ENCODE measurements at places on chromosomes 16 and 17.

- DNase-seq = no peak
Observed at GRCh38 chr16:12965274-12965804, 63.9 kb downstream of the SHISA9 start.

- DNase-seq = no peak
Observed at GRCh38 chr16:83781-84615, 6.0 kb downstream of the MPG start.

- no peak for DNase-seq
Observed at GRCh38 chr17:67217446-67217845, 27.6 kb downstream of the HELZ start.

- DNase-seq = no peak
Observed at GRCh38 chr16:75248536-75249380, 2.7 kb downstream of the BCAR1 start.

DNA sequence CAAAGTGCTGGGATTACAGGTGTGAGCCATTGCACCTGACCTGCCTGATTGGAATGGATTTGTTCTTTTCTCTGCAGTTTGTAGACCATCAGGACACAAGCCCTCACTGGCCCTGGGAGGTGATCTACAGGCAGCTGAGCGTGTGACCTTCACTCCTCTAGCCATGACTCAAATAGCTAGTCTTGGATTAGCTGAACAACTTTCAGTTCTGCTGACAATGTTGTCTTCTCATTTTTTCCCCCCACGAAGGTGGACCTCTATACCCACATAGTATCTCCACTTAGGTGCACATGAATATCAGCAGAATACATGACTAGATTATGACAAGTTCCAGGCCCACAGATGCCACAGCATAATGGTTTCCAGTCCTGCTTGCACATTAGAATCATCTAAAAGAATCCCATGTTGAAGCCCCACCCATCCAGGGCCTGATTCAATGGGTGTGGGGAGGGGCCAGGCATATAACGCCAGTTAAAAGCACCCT is 36.8 kb downstream of the HS3ST3B1 start:
- no peak for DNase-seq
